ENCODE measurements at places on chromosomes 12 and 14. TPM values are rescaled to one million over a fixed set of nuclear protein-coding genes. Genes with fewer than 3 reads are reported as not detected.

Gene SRGAP1
- total RNA-seq, result 2.2 TPM

Gene ITGA5
- 53.5 TPM for total RNA-seq

- DNase-seq, result no peak
These were observed 263.2 kb downstream of the TRHDE start for GRCh38 chr12:72535212-72535990.

Gene NTF3
- 0.78 TPM for total RNA-seq

GRCh38 chr12:161823-162222 is 52.1 kb downstream of the SLC6A12 start:
- no peak for DNase-seq

DNA sequence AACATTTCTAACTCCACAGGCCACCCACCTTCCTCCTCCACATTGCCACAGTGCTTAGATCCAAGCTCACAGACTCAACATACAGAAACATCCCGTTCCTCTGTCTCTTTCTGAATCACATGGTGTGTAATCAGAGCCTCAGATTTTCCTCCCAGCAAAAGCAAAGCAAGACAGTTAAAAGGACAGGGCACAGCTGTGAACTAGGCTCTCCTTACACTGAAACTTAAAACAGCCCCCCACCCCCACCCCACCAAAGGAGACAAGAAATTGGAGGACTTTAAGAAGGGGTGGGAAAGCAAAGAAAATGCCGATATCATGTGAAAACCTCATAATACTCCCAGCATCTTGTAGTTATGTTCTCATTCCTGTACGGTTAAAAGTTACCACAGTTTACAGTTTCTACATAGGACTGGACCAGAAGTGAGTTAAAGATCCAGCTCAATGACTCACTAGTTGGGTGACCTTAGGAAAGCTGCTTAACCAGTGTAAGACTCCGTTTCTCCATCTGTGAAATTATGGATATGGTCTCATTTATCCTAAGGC is 4.8 kb downstream of the YBX3 start:
- no peak for DNase-seq

DNA sequence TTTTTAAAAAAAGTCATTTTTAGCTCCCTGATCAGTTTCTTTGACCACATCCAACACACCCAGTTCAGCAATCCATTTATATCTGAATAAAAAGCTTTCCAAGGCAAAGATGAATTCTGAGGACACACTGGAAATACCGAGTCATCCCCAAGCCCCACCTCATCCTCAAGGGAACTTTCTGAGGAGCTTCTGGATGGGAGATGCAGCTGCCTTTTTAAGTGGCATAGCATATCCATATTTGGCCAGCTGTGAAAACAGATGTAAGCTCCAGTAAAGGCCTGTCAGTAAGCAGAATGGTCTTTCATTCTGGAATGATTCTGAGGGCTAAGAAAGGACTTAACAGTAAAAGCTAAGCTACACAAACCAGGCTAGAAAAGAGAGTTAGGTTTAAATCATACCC is 18.4 kb downstream of the ZFYVE1 start:
- no peak for DNase-seq

Gene TAS2R20
- 0.46 TPM for total RNA-seq

Gene METTL17
- total RNA-seq, result 44.5 TPM

- no peak for DNase-seq
These were observed 33.5 kb downstream of the PYGL start for GRCh38 chr14:50910495-50911420.

Gene RDH16
- not detected for total RNA-seq

- no peak for DNase-seq
These were observed 1.5 kb upstream of the HCAR1 start for GRCh38 chr12:122732170-122732569.

Gene IL22
- not detected for total RNA-seq

- DNase-seq, result no peak
These were observed 9.1 kb downstream of the PRKCH start for GRCh38 chr14:61330511-61330910.

DNA sequence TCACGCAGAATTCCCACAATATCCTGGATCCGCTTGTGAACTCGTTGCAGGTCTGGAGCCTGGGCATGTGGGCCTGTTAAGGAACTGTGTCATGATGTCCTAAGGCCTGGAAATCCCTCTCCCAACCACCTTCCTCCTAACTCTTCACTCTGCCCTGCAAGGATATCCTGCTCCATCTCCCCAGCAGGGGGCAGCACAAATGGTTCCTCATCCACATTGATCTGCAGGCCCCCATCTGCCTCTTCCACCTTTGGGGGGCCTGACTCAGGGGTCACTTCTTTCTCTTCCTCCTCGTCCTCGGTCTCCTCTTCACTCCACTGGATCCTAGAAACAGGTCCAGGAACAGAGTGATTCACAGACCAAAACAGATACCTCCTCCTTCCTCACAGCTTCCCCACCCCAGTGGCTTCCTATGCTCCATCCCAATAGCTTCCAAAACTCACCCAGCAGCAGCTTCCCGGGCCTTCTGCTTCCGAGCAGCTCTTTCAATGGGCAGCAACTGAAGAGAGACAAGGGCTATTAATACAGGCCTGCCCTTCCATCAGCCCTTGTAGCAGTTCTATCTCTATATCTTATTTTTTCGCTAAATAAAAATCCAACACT is 4.5 kb downstream of the NOP2 start:
- DNase-seq, result no peak

DNA sequence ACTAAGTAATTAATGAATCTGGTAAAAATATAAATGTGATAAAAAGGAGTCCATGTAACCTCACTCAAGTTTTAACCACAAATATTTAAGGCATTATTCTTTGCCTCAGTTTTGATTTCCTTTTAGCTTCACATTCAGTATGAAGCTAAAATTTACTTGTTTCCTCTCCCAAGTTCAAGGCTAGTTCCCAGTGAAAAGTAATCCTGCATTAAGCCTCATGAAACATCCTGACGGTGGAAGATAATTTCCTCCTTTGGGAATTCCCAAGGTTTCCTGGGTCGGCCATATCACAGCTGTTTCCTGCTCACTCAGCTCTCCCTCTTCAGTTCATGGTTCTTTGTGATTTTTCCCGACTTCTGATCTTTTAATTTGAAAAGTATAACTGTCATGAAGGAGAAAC is 1256.8 kb upstream of the FLRT2 start:
- no peak for DNase-seq

DNA sequence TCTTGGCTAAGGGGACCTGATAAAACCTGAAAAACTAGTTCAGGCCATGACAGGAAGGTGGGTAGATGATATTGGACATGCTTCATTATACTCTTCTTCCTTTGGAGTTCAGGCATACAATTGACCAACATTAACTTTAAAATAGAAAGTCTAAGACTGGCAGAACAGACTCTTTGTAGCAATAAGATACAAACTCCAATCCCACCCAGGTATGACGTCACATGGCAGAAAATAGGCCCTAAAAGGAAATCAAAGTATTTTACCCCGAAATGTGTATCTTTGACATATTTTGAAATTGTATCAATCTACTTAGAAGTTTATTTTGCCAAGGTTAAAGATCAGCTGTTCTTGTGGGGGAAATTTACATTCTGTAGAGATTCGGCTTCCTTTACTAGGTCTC is 198.1 kb upstream of the LRIG3 start:
- no peak for DNase-seq

- no peak for DNase-seq
These were observed 9.8 kb downstream of the NPC2 start for GRCh38 chr14:74483321-74483720.

DNA sequence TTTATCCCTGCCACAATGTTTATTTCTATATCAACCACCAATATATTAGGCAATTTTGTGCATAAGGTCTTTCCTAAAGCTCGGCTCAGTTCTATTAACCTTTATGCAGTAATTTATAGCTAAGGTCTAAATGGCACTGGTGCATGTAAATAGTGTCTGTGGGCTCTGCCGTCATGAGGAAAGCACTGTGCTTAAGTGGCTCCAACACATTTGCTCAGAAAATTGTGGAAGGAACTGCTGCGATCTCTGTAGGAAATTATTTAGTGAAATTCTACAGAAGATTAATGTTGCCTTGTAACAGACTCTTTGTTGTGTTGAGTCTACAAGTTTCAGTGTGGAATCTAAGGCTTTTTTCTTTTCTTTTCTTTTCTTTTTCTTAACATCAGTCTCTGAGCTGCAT is 54.0 kb upstream of the EGLN3 start:
- DNase-seq, result no peak

GRCh38 chr14:58625438-58625837 is 12.3 kb upstream of the DACT1 start:
- DNase-seq, result no peak

- no peak for DNase-seq
These were observed 85.0 kb downstream of the POLR3B start for GRCh38 chr12:106442575-106442974.

Gene OASL
- 0.08 TPM for total RNA-seq

GRCh38 chr12:68967046-68967445 is 34.1 kb upstream of the CPM start:
- no peak for DNase-seq

Gene RBM19
- 15.8 TPM for total RNA-seq

Gene INSM2
- total RNA-seq, result not detected

- DNase-seq, result no peak
These were observed 83.6 kb downstream of the CCDC92 start for GRCh38 chr12:123888989-123889388.

DNA sequence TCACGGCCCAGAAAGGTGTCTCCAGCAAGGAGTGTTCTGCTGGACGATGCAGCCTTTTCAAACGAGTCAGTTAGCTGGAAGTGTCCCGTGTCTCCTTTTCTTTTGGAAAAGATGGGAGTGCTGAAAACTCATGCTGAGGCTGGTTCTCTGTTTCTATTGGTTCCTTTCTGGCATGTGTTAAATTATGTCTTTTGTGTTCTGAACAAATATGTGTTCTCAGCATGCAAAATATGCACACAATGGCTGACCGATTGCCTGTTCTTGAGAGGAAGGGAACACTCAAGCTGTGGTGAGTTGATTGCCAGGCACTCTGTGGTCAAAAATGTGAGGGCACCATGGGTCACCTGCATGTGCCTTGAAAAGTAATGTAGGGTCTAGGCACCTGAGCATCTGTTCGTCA is 181.3 kb downstream of the CACNA1C start:
- no peak for DNase-seq

- no peak for DNase-seq
These were observed 75.9 kb upstream of the FBRSL1 start for GRCh38 chr12:132413931-132414588.

Gene WNT1
- not detected for total RNA-seq

DNA sequence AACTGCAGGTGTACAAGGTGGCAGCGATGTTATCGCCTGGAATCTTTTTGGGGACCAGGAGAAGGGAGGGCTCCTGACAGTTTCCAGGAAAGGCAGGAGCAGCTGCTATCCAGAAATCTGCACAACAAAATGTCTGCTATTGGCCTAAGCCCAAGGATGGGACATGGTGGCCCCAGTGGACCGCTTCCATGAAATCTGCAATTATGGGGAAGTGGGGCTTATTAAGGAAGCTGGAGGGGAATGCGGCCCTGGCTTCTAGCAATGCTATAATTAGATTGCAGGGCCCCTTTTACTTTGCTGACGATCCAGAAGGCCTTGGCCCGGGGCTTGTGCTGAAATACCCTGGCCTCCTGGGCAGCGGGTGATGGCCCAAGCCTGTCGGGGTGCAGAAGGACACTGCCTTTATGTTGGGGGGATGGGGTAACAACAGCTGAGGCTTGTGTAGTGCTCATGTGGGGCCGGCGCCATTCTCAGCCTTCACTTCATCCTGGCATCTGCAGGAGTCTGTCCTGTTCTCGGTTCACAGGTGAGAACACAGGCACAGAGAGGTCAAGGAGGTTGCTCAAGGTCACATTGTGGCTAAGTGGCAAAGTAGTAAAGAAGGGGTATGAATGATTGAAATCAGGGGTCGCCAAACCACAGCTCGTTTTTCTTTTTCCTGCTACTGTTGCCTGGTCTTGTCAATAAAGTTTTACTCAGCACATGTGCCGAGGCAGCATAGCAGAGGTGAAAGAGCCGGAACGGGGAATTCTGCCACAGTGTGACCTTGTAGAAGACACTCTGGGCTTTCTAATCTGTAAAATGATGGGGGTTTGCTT is 153.5 kb downstream of the RBM19 start:
- DNase-seq, result no peak

Gene DBX2
- total RNA-seq, result 0.24 TPM

GRCh38 chr14:23351681-23352505 is 794 bp downstream of the SLC22A17 start:
- DNase-seq, result peak; percentile 69

DNA sequence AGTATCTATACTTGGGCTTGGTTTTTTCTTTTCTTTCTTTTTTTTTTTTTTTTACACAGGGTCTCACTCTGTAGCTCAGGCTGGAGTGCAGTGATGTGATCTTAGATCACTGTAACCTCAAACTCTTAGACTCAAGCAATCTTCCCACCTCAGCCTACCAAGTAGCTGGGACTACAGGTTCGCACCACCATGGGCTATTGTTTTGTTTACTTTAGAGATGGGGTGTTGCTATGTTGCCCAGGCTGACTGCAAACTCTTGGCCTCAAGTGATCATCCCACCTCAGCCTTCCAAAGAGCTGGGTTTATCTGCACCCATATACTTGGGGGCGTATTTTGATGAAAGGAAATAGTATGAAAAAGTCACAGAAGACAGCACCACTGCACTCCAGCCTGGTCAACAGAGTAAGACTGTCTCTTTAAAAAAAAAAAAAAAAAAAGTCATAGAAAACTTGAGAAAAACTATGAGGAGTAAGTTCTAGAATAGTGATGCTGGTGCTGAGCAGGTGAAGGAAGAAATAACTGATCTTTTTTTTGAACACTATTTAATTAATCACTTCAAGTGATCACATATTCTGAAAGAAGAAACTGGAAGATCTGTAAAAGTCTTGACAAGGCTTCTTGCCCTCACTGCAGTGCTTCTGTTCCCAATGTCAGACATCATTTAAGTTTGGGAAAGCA is 53.8 kb upstream of the NPFF start:
- no peak for DNase-seq

- no peak for DNase-seq
These were observed 2.9 kb upstream of the CLEC1A start for GRCh38 chr12:10101648-10102220.

Gene RNF10
- 294 TPM for total RNA-seq

Gene INHBE
- total RNA-seq, result not detected

DNA sequence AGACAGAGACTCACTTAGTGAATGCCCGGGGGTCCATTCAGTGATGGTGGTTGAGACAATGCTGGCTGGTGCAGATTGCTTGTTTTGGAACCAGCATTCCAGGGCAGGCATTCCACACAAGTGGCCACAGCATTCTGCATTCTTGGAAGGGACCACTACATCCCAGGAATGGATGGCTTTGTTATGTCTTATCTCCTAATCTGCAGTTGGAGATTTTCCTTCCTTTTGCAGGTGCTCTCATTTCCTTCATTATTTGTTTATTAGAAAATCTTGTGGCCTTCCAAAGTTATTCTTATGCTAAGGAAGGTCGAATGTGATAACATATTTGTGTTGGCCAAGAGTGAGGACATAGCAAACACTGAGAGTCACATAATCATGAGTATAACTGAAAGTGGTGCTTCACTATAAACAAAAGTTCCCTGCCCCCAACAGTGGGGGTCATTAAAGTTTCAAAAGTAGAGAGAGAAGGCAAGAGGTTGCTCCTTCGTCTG is 66.0 kb downstream of the BMP4 start:
- no peak for DNase-seq

Gene CDKN3
- 4.7 TPM for total RNA-seq

DNA sequence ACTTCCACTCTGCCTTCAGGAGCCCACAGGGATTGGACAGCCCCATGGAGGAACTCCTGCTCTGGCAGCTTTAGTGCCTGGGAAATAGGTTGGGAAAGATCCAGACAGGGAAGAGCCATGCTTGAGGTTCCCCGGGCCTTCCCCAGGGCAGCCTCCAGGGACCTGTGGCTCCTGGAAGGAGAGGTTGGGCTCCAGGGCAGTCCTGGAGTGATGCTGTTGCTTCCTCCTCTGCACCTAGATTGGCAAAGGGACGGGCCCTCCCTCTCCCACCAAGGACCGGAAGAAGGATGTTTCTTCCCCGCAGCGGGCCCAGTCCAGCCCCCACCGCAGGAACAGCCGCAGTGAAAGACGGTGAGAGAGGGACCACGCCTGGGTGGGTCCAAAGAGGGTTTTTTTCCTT is 16.5 kb downstream of the VASH1 start:
- DNase-seq, result no peak
